ENCODE measurements at places on chromosomes 11 and 22.

DNA sequence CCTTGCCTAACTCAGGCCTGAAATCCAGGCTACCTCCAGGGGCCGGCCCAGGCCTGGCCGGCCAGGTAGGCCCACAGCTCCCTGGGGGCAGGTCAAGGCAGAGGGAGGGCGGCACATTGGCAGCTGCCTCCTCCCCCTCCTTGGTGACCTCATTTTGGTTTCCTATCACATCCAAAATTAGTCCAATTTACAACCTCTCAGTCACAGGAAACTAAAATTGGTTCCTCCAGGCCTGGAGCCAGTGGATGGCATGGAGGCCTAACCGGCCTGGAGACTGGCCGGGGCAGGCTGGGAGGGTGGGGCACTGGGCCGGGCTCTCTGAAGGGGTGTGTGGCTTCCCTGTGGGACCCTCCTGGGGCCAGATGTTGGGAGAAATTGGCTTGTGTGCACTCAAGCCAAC, 35.9 kb downstream of the LRRC10B start:
- DNase-seq, result no peak

- DNase-seq, result no peak
These were observed 68.7 kb downstream of the WT1 start for GRCh38 chr11:32366666-32367065.

DNA sequence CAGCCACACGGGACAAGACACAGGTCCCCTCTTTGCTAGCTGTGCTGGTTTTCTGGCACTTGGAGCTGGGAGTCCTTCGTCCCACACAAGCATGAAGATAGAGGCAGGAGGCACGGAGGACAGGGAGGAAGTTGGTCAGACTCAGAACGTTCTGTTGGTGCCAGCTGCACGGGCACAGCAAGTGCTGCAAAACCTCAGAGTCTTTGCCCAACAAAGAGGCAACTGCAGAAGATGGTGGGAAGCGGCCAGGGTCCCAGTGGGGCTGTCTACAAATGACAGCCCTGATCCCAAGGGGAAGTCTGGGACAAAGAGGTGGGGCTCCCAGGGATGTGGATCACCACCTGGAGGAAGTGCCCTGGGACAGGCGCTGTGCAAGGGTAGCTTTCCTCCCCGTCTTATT, 9.4 kb upstream of the OSM start:
- no peak for DNase-seq

GRCh38 chr11:38169286-38169685, 1571.2 kb upstream of the RAG2 start:
- DNase-seq, result no peak

DNA sequence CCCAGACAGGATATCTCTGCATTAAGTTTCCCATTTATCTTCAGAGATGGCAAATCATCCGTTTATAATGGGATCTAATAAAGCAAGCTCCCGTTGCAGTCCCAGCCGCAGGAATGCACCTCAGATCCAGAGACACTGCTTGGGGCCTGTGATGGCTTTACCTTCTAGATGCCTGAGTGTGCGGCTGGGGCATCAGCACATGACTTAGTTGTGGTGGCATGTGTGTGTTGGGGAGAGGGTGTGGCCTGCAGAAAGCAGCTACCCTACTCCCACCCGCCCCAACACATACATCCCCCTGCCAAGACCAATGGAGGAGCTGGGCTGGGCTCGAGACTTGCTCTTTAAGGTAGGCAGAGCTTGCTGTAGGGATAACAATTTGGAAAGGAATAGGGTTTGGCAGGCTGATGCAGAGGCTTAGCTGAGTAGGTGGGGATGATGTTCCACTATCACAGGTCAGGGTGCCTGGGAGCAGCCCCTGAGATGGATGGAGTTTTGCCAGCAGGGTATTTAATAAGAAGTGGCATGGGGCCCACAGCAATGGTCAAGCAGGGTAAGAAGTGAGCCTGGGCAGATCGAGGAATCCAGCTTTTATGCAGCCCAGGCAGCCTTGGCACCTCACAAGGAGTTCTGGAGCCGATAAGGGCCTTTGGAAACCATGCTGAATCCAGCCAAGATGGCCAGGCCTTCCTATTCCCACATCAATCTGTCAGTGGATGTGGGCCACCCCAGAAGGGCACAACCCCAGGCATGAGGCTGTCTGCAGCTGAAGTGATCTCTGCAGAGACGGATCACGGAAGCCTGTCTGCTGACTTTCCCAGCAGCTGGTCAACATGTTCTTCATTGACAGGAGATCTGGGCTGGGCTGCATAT, 601.3 kb downstream of the BUD13 start:
- DNase-seq, result no peak

DNA sequence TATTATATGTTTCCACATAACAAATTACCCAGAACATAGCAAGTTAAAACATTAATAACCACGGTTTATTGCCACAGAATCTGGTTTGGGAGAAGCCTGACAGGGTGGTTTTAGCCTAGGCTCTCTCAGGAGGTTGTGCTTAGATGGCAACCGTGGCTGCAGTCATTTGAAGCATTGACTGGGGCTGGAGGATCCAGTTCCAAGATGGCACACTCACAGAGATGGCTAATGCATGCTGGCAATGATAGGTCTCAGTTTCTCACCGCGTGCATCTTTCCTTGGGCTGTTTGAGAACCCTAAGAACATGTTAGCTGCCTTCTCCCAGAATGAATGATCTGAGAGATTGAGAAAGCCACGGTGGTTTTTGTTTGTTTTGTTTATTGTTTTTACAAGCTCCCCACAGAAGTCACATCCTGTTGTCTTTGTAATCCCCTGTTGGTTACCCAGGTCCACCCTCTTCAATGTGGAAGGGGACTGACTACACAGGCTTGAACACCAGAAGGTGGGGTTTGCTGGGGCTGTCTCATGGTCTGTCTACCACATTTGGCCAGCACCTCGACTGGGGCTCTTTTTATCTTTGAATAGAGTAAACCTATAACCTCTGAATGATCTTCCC, 36.6 kb upstream of the GRAMD1B start:
- no peak for DNase-seq
